ENCODE measurements at places on chromosomes 16 and 17.

DNA sequence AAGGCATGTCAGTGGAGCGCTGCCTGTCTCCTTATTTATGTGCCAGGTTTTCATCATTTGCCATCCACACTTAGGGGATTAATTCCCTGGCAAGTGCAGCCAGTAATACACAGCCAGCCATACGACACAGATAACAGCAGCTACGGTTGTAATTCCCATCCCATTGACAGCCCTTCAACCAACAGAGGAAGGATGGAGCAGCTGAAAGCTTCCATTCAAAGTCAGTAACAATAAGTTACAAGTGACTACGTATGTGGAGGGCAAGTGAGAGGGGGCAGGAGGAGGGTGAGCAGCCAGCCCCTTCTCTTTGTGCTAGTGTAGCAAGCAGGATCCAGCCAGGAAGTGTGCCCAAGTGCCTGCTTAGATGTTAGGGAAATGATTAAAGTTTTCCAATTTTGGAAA is 53.8 kb upstream of the LYRM9 start:
- DNase-seq = no peak

GRCh38 chr16:72427783-72428331 is 255.9 kb upstream of the PMFBP1 start:
- no peak for DNase-seq

DNA sequence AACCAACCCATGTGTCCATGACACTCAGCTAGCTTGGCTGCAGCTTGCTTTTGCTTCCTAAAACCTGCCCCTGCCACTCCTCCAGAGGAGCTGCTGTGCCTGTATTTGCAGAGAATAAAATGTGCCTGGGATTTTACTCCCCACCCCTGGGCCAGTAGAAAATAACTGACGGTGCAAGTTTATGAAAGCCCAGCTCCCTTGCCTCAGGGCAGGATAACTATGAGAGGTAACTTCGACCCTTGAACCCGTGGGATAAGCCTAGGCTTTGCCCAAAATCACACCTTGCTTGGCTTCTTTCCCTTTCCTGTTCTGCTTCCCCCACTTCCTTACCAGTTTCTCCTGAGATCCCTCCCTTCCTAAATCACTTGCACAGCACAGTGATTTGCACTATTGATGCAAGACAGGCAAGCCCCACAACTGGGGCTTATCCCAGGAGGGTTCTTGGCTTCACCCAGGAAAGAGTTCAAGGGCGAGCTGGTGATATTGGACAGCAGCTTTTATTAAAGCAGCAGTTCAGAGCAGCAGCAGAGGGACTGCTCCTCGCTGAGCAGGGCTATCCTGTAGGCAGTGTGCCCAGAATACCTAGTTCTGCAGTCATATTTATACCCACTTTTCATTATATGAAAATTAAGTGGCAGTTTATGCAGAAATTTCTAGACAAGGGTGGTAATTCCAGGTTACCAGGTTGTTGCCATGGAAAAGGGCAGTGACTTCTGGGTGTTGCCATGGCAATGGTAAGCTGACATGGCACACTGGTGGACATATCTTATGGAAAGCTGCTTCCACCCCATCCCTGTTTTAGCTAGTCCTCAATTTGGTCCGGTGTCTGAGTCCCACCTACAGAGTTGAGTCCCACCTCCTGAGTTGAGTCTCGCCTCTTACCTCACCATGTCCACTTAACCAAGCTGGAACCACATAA is 6.3 kb upstream of the ERCC4 start:
- no peak for DNase-seq

- no peak for DNase-seq
Observed at GRCh38 chr16:57091200-57091974, 996 bp upstream of the CPNE2 start.

GRCh38 chr17:10724546-10725195 is 5.2 kb downstream of the TMEM220 start:
- no peak for DNase-seq

DNA sequence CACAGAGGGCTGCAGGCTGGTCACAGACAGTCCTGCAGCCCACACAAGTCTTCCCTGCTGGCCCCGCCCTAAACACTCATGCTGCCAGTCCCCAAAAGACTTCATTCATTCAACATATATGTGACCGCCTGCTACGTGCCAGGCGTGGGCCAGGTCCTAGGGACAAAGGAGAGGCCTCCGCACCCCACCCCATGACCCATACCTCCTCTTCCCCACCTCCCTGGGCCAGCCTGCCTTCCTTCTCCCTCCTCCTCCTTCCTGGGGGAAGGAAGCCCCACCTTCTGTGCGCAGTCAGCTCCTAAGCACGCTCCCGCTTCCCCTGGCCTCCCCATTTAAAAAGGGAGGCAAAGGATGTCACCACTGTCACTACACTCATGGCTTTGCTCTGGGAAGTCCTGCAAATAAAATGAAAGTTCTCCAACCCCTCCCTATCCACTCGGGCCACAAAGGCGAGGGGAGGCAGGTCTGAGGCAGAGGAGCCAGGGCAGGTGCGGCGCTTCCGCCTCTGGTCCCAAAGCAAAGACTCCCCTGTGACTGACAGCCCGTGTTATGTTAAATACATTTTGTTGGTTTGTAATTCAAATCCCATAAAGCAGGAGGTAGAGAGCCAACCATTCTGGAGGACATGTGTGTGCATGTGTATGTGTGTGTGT is 9.0 kb downstream of the DNAAF8 start:
- no peak for DNase-seq

GRCh38 chr17:69455040-69455439 is 40.5 kb downstream of the MAP2K6 start:
- DNase-seq = no peak

DNA sequence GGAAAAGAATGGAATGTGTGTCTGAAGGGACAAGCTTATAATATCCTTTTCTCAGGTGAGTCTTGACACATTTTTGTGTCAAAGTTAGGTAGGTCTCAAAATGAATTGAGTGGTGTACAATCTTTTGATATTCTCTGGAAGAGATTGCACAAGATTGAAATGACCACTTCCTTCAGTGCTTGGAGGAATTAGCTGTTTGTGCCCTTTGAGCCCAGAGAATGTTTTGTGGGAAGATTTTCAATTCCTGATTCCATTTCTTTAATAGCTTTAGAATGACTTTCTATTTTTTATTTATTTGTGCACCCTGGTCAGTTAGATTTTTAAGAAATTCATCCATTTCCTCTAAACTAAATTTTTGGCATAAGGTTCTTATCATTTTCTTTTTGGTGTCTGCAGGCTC is 1.6 kb upstream of the CCL13 start:
- DNase-seq = no peak

DNA sequence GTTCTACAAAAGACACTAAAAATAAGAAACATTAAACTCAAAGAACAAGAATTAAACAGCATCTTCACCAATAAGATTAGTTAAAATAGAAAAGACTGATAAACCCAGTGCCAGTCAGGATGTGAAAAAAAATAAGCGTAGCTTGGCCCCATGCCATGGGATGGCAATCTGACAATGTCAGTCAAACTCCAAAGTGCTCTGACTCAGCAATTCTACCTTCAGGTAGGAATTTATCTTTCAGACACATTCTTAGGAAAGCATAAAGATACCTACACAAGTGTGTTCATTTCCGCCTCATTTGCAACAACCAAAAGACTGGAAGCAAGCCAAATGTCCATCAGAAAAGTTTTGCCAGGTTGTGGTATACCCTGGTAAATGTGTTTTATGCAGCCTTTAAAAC is 9.1 kb upstream of the MPO start:
- no peak for DNase-seq

- no peak for DNase-seq
Observed at GRCh38 chr17:48026502-48027321, 10.9 kb downstream of the COPZ2 start.

DNA sequence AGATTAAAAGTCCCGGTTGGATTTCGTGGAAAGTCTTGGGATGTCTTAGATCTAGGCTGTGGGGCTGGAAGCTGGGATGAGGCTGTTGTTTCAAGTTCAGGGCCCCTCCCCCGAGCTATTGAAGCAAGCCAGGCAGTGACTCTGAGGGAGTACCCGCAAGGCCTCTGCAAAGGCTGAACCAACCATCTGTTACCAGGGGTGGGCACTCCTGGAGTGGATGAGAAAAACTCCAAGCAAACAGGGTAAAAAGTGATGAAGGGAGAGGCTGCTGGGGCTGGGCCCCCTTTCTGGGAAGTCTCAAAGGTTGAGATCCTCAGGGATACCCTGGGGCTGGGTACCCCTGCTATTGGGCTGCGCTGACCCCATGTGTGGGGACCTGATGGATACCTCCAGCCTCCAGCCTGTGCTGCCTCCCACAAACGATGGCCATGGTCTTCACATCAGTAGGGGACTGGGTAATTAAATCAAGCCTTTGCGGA is 82.4 kb upstream of the KIFC3 start:
- no peak for DNase-seq

- no peak for DNase-seq
Observed at GRCh38 chr17:50289991-50290702, 15.9 kb downstream of the TMEM92 start.

- no peak for DNase-seq
Observed at GRCh38 chr16:57679767-57680482, 11.8 kb downstream of the ADGRG3 start.

DNA sequence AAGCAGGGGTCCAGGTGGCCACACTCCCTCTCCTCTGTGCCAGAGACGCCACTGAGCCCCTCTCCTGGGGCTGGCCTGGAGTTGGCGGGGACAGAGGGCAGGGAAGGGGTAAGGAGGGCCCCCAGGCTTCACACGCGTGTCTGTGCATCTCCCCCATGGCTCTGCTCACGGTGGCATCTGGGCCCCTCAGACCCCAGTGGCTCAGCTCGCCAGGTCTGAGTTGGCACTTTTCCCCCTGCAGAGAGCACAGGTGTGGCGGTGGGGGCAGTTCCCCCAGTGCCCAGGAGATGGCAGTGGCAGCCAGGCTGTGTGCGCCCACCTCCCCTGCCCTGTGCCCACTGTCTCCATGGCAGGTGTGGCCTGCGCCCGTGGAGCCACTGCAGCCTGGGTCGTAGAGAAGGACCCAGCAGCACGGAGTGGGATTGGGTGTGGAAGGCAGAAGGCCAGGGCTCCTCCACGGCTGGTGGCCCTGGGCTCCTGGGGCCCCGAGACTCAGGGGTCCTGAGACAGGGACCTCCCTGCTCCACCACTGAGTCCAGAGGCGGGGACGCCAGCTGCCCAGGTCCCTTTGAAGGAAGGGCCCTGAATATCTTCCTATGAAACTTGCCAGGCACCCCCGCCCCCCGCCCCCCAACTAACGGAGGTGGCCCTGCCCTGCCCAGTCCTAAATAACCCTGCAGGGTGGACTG is 4.3 kb upstream of the APRT start:
- DNase-seq = no peak

GRCh38 chr16:35195173-35195863 is 1735.9 kb downstream of the TP53TG3F start:
- DNase-seq = no peak

GRCh38 chr16:67948015-67948414 is 4.1 kb upstream of the LCAT start:
- DNase-seq = no peak

- no peak for DNase-seq
Observed at GRCh38 chr16:3140603-3141427, 6.0 kb downstream of the ZNF213 start.

- DNase-seq = no peak
Observed at GRCh38 chr16:3017794-3018506, at the start of gene CLDN6. CLDN6 (minus strand) TSS chr16:3018183; CDS start chr16:3016021, 2,162 bp downstream.
